ENCODE measurements at places on chromosomes 13 and 19. TPM values are rescaled to one million over a fixed set of nuclear protein-coding genes. Genes with fewer than 3 reads are reported as not detected.

GYS1 gene
- 70.3 TPM for total RNA-seq

PRR20E gene
- not detected for total RNA-seq

APOC4 gene
- not detected for total RNA-seq

ZNF304 gene
- total RNA-seq: 8.9 TPM

NKPD1 gene
- total RNA-seq: 0.15 TPM

GFY gene
- total RNA-seq: not detected

PNMA8A gene
- total RNA-seq: 11.6 TPM

ZSCAN4 gene
- total RNA-seq: not detected
